Skin of body (tissue), 3 donors: ENCODE measurements at places on chromosomes 1 and 21.

GRCh38 chr1:209458921-209459320 is 124.6 kb upstream of the CAMK1G start:
- DNase-seq = no peak

DNA sequence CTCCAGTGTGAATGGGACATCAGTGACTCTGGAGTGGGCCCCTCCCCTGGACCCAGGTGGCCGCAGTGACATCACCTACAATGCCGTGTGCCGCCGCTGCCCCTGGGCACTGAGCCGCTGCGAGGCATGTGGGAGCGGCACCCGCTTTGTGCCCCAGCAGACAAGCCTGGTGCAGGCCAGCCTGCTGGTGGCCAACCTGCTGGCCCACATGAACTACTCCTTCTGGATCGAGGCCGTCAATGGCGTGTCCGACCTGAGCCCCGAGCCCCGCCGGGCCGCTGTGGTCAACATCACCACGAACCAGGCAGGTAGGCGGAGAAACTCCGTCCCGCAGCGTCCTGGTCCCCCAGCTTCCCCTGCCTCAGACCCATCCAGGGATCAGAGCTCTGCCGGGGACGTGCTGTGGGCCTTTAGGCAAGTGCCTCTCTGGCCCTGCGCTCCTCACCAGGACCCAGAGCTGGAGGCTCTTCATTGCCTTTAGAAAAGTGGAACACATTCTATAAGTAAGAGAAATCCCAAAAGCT is 25.7 kb downstream of the EPHA8 start:
- DNase-seq = no peak

DNA sequence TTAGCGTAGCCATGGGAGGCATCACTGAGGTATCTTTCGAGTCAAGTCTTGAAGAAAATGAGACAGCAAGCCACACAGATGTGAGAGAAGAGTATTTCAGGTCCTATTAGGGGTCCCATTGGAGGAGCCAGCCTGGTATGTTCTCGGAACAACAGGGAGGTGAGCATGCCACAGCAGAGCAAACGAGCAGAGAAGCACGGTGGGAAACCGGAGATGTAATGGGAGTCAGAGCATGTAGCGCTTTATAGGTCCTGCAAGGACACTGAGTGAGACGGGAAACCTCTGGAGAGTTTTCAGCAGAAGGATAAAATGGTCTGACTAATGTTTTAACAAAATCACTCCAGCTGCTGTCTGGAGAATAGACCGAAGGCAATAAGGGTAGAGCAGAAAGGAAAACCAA is 15.9 kb downstream of the H3-3A start:
- DNase-seq = no peak

GRCh38 chr1:224333309-224333926 is 3.4 kb upstream of the NVL start:
- peak; percentile 9 for DNase-seq

DNA sequence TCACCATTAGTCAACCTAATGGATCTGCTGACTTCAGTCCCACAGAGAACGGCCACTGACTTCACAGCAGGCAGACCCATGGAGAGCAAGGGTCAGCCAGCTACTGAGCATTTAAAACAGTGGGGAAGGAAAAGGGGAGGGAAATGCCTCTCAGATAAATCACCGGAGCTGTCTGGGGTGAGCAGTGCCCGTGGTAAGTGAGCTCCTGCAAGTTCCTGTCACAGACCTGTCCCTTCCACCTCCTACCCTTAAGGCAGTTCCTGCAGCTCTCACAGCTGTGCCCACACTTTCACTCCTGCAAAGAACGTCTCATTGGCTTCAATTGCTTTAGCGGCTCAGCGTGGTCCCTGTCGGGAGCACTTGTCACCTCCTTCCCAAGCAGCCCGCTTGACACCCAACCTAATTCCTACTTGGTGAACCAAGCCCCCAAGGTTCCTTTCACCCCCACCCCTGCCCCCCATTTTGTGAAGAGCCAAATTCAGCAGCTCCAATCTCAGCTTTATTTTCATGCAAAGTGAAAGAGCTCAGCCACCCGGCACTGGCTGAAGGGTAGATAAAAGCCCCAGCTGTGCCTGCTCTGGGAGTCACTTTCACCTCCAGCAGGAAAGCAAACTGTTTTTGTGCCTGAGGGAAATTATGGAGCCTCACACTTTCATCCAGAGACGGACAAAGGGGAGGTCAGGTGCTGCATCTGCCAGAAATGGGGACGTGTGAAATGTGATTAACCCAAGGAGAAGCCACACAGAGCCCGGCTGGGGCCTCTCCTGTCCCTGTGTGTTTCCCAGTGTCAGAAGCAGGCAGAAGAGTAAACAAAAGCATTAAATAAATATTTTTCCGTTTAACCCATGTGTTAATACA is 306.2 kb downstream of the TTLL7 start:
- DNase-seq = no peak

DNA sequence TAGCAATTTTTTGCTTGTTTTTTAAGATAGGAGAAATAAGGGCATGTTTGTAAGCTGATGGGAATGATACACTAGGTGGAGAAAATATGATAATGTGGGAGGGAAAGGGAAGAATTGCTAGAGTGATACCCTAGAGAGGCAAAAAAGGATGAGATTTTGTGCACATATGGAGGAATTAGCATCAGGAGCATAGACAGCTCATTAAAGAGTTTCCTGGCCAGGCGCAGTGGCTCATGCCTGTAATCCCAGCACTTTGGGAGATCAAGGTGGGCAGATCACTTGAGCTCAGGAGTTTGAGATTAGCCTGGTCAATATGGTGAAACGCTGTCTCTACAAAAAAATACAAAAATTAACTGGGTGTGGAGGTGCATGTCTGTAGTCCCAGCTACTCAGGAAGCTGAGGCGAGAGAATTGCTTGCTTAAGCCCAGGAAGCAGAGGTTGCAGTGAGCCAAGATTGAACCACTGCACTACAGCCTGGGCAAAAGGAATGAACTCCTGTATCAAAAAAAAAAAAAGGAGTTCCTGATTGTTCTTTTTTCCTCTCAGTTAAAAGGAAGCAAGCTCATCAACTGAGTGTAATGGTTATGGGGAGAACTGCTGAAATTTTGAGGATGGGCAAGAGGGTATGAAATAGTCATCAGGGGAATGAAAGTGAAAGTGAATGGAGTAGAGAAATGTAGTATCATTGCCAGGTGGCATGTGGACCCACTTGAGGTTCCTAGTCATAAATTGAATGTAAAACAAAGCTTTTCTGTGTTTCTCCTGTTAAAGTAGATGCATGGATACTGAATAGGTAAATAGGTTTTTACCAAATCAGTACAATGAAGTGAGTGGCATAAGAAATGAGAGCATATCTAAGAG is 35.5 kb downstream of the SH3GLB1 start:
- DNase-seq = no peak

- no peak for DNase-seq
Measured at GRCh38 chr1:33841494-33841893, 22.4 kb upstream of the HMGB4 start.

DNA sequence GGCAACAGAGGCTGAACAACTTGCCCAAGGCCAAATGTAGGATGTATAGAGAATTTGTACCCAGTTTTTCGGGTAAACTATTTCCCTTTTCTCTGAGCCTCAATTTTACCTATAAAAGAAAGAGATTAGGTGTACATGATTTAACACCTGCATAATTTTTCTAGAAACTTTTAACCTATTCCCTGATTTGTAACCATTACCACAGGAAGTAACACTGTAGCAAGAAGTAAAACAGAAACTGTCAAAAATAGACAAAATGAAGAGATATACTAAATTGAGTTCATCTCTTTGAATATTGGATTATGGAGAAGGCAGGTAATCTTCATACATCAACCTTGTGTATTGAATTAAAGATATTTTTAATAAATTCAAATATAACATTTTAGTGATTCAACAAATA is 136.2 kb downstream of the ZC3H11B start:
- DNase-seq = no peak

DNA sequence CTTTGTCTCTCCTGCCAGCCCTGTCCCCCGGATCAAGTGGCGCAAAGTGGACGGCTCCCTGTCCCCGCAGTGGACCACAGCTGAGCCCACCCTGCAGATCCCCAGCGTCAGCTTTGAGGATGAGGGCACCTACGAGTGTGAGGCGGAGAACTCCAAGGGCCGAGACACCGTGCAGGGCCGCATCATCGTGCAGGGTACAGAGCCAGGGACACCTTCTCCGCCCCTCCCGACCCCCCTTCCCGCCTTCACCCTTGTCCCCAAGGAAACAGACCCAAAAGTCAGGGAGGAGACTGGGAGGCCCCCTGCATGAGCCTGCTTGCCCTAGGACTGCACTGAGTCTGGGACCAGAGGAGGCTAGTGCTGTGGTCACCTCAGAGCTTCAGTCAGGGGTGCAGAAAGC is 18.2 kb downstream of the CNTN2 start:
- no peak for DNase-seq
